Retina (tissue), 1 donor: ENCODE measurements at places on chromosomes 5 and 9.

DNA sequence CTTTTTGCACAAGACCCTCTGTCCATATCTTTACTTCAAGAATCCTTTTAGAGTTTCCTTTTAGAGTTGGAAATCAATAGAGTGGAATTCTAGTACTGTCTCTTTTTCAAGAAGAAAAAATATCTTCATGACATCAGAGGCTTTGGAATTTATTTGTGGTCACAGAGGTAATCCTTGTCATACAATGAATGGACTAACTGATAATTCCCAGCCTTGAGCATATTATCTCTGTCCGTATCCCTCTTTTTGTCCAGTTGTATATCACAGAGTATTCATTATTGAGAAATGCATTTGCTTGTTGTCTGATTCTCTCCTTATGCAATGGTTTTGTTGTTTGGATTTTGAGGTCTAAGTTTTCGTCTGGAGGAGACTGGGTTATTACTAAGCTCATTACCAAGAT, 82.0 kb upstream of the HAPLN1 start:
- no peak for DNase-seq

- peak; percentile 54 for DNase-seq
Observed at GRCh38 chr5:174514983-174515394, 209.4 kb upstream of the MSX2 start.

- DNase-seq, result peak; percentile 29
Observed at GRCh38 chr5:179793468-179794139, at the start of gene LTC4S. TSS of gene LTC4S (plus strand) at chr5:179793986. CDS start at chr5:179794081, 95 bp downstream.

GRCh38 chr5:92320446-92320845, 937.3 kb upstream of the ARRDC3 start:
- no peak for DNase-seq

GRCh38 chr5:586751-587285, 25.3 kb upstream of the CEP72 start:
- no peak for DNase-seq

DNA sequence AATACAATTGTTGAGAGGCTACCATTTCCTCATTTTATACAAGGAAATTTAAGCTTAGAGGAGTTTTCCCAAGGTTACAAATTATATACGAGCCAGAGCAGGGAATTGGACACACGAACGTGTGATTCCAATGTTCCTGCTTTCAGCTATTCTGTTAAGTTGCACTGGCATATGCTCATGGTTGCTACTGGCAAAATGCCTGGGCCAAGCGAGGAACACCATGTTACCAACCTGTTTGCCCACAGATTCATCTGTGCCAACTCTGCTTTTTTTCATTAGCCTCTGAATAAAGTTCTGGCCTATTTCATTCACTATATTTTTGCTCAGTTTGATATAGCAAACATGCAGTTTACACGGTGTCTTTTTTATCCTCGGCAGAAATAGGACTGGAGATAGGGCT, 5.1 kb upstream of the C5orf46 start:
- no peak for DNase-seq

DNA sequence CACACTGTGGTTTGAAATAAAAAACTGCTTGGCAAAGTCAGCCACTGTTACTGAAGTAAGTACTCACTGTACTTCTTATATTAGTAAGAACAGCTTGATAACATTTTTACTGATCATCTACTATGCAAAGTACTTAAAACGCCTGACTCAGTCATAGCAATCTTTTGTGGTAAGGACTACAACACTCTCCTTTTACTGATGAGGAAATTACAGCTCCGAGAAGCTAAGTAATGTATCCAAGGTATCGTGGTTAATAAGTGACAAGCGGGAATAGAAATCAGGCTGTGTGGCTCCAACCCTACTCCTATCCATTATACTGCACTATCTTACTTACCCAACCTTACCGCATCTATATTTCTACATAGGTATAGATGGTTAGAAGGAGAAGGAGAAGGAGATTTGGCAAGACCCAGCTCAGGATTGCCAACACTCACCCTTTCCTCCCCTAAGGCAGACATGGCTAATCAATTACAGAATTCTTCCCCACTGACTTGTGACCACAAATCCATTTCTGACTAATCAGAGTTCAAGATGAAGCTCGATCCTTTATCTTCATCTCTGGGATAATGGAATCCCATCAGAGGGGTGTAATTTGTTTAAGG, 281.4 kb downstream of the SPOCK1 start:
- no peak for DNase-seq

- DNase-seq, result no peak
Observed at GRCh38 chr5:108747774-108748400, at the start of gene FER. TSS of gene FER (plus strand) at chr5:108747897. CDS start at chr5:108798183, 50,286 bp downstream.

- DNase-seq, result peak; percentile 56
Observed at GRCh38 chr9:89593727-89594427, 10.9 kb upstream of the GADD45G start.

GRCh38 chr5:113330533-113331208, 104.1 kb downstream of the TSSK1B start:
- peak; percentile 47 for DNase-seq

- DNase-seq, result peak; percentile 73
Observed at GRCh38 chr5:55936100-55936693, 58.6 kb downstream of the IL6ST start.

- DNase-seq, result no peak
Observed at GRCh38 chr9:134473141-134474054, 147.1 kb downstream of the RXRA start.

DNA sequence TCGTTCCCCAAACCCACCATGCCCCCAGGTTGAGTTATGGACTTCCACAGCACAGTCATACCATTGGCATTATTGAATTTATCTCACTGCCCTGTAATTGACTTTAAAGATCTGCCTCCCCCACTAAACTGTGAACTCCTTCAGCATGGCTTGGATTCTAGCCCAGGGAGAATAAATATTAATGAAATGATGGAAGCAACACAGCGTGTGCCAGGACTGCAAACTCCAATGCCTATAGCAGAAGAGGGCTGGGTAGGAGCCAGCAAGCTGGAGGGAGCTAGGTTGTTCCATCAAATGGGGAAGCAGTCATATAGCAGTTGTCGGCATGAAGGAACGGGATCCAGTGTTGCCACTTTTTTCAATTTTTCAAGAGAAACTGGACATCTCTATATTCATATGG, 69.0 kb upstream of the MSX2 start:
- DNase-seq, result no peak

GRCh38 chr5:154273028-154273617, 82.6 kb downstream of the GALNT10 start:
- no peak for DNase-seq

- no peak for DNase-seq
Observed at GRCh38 chr5:151022511-151023018, 2.2 kb downstream of the GPX3 start.

- no peak for DNase-seq
Observed at GRCh38 chr5:135869276-135869675, 26.4 kb downstream of the IL9 start.

- no peak for DNase-seq
Observed at GRCh38 chr5:1390861-1391600, 46.1 kb upstream of the CLPTM1L start.

DNA sequence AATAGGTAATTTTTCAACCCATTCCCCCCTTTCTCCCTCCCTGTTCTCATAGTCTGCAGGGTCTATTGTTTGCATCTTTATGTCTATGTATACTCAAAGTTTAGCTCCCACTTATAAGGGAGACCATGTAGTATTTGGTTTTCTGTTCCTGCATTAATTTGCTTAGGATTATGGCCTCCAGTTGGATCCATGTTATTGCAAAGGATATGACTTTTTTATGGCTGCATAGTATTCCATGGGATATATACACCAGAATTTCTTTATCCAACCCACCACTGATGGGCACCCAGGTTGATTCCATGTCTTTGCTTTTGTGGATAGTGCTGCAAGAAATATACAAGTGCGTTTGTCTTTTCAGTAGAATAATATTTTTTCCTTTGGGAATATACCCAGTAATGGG, 761.6 kb upstream of the GRAMD2B start:
- DNase-seq, result no peak
